Choroid plexus epithelial cell (primary cell): ENCODE measurements at places on chromosomes 6 and 20.
A peak's percentile ranks its signal among the peaks of the same experiment; 100 is the strongest.

DNA sequence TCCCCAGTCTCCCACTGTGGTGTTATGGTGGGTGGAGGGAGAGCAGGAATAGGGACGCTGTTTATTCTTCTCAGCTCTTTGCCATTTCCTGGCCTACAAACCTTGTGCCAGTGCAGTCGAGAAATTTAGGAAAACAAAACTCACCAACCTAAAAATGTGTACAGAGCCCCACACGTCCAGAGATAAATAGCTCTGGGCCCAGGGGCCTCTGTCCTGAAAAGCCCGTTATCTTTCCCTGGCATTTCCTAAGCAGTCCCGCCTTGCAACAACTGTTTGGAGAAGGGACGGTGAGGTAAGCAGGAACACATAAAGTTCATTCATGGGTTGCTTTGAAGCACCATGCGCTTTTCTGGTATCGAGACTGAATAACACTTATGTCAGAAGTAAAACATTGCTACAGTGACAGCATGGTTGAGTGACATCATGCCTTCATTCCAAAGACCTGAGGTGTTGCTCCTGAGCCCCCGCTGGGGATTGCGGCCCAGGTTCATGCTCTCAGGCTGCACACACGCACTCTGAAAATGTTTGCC lies 80.1 kb upstream of the NXT1 start:
- peak; percentile 92 for DNase-seq

GRCh38 chr20:12217382-12217781 lies 299.7 kb downstream of the BTBD3 start:
- DNase-seq: no peak

GRCh38 chr6:93318121-93318520 lies 101.2 kb downstream of the EPHA7 start:
- DNase-seq: no peak

GRCh38 chr6:53916804-53917463 lies 122.1 kb downstream of the LRRC1 start:
- no peak for DNase-seq

- no peak for DNase-seq
Observed at GRCh38 chr20:49635166-49635565, 67.2 kb upstream of the PTGIS start.

- DNase-seq: peak; percentile 7
Observed at GRCh38 chr6:164398647-164399046, 910.8 kb downstream of the C6orf118 start.

- peak; percentile 69 for DNase-seq
Observed at GRCh38 chr6:21596949-21597682, 3.6 kb downstream of the SOX4 start.

GRCh38 chr20:18585134-18585533 lies 2.7 kb upstream of the DTD1 start:
- DNase-seq: peak; percentile 70

GRCh38 chr20:41329435-41330342 lies 10.9 kb upstream of the LPIN3 start:
- peak; percentile 95 for DNase-seq

- no peak for DNase-seq
Observed at GRCh38 chr6:146972546-146972945, 231.7 kb upstream of the STXBP5 start.

DNA sequence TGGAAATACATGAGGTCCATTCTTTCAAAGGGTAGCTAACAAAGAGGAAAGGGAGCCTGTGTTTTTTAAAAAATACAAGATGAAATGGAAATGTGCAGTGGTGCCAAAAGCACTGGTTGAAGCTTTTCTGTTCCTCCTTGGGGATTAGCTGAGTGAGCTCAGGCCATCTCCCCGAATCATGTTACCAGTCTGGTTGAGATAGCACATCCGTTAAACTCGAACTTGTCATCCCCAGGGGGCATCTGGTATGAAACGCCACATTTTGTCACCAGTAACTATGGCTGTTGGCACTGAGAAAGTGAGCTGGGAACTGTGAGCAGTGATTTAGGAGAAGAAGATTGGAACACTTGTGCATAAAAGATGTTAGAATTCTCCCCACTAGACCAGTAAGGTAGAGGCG lies 196.2 kb downstream of the SAMD5 start:
- no peak for DNase-seq

- no peak for DNase-seq
Observed at GRCh38 chr20:58752565-58752964, 60.0 kb downstream of the NPEPL1 start.

GRCh38 chr6:32190911-32191677 lies 1.1 kb upstream of the PBX2 start:
- DNase-seq: no peak

GRCh38 chr6:113539623-113540022 lies 317.5 kb upstream of the MARCKS start:
- no peak for DNase-seq

DNA sequence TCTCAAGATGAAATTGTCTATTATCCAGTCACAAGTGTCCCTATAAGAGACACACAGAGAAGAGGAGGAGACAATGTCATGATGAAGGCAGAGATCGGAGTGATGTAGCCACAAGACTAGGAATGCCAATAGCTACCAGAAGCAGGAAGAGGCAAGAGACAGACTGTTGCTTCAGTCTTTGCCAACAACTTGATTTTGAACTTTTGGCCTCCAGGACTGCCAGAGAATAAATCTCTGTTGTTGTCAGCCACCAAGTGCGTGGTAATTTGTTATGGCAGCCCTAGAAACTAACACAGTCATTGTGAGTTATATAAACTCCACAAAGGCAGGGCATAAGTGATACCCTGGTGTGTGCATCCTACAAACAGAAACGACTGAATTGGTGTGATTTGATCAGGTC lies 517.0 kb downstream of the BTBD3 start:
- DNase-seq: no peak

DNA sequence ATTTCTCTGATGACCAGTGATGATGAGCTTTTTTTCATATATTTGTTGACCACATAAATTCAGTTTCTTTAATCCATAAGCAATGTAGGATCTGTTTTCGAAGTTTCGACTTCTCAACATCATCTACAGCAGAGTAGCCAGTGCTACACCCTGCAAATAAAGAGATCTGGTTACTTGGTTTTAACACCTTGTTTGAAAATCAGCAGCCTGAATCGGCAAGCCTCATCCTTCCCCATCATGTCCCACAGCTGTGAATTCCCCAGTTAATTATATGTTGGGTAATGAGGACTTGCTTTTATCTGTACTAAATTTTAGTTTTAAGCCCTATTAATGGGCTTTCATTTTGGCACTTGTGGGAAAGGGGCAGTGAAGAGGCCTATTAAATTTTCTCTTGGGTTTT lies 80.6 kb downstream of the BMP2 start:
- DNase-seq: no peak

DNA sequence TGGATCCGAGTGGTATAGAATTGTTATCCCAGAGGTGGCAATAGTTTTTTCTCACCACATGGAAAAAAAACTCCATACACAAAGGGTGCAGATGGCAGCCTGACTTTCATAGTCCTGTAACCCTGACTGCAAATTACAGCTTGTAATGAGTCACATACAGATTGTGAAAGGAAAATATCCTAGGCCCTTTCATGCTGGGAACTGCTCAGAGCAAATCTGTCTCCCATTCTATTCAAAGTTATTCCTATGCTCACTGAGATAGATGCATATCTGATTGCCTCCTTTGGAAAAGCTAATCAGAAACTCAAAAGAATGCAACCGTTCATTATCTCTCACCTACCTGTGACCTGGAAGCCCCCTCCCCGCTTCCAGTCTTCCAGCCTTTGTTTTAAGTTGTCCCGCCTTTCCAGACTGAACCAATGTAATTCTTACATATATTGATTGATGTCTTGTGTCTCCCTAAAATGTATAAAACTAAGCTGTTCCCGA lies 108.7 kb upstream of the MAP3K4 start:
- peak; percentile 28 for DNase-seq

DNA sequence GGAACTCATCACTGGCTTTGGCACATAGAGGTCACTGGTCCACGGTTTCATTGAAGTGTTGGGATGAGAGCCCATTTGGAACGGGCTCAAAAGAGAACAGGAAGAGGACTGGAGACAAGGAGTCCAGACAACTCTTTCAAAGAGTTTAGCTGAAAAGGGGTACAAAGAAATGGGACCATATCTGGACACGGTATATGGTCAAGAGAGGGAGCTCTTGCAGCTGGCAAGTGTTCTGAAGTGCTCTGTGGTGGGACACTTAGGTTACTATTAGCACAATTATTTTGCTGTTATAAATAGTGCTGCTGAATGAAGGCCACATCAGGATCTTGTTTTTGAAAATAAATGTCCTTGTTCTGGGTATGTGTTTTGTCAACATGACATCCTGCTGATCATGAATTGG lies 4.6 kb downstream of the SGK2 start:
- peak; percentile 62 for DNase-seq

GRCh38 chr20:18412221-18412901 lies 54.5 kb downstream of the DZANK1 start:
- no peak for DNase-seq

DNA sequence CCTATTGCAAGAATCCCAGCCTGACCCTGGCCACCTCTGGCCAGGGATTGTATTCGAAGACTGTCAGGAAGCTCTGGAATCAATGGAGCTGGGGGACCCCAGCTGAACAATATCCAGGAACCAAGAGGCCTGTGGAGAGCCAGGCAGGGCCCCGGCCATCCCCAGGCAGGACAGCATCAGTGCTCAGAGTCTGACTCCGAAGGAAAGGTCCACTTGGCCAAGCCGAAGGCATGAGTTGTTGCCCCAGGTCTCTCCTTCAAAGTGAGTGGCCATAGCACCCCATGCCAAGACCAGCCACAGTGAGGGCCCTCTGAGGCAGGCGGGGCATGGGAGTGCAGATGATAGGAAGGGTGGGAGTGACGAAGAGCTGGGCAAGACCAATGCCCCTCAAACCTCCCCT lies 193.1 kb downstream of the CDH4 start:
- DNase-seq: no peak

DNA sequence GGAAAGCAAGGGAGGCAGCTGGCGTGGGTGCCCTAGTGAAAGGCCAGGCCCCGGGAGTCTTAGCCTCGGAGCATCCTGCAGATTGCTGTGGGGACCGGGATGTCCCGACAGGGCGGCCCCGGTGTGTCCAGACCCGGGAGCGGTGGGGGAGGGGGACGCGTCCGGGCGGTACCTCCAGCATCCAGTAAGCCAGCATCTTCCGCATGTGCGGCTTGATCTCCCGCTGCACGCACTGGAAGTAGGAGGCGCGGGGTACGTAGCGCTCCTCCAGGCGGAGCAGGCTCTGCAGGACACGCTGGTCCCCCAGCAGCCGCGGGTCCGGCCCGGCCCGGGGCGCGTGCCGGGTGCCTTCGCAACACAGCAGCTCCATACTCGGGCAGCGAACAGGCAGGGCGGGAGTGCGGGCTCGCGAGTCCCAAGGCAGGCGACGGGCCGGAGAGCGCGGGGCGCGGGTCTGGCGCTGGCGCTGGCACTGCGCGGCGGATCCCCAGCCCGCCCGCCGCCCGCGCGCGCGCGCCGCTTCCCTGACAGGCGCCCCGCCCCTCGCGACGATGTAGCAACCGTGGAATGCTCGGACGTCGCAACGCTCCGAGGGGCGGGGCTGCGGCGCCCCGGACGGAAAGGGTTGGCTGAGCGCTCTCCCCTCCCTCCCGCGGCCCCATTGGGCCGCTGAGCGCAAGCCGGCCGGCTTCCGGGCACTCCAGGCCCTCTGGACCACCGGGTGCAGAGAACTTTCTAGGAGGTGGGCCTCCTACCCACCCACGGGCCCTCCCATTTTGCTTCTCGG lies at the start of gene CCND3:
Gene CCND3, minus strand, starts transcription at position 529 of the 787 bp plus-strand sequence. Its CDS starts 159 bp downstream, at position 370.
- DNase-seq: peak; percentile 92

DNA sequence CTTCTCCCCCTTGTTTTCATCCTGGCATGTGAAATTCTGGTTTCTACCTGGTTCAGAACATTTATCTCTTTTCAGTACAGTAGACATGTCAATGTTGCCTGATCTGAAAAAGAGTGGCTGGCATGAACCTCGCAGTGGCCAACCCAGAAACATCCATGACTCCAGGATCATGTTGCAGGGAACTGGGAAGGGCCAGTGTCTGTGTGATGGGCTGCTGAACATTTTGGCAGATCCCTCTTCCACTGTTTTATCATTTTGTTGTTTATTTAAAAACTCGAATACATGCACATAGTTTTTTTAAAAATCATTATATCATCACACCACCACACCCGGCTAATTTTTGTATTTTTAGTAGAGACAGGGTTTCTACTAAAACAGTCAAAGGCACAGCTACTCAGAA lies 19.0 kb downstream of the WFDC3 start:
- no peak for DNase-seq

- DNase-seq: no peak
Observed at GRCh38 chr6:43204271-43205105, 22.5 kb downstream of the CUL9 start.

GRCh38 chr20:51886341-51886740 lies 84.0 kb upstream of the SALL4 start:
- DNase-seq: no peak

GRCh38 chr6:137925141-137925698 lies 58.2 kb downstream of the TNFAIP3 start:
- DNase-seq: no peak

DNA sequence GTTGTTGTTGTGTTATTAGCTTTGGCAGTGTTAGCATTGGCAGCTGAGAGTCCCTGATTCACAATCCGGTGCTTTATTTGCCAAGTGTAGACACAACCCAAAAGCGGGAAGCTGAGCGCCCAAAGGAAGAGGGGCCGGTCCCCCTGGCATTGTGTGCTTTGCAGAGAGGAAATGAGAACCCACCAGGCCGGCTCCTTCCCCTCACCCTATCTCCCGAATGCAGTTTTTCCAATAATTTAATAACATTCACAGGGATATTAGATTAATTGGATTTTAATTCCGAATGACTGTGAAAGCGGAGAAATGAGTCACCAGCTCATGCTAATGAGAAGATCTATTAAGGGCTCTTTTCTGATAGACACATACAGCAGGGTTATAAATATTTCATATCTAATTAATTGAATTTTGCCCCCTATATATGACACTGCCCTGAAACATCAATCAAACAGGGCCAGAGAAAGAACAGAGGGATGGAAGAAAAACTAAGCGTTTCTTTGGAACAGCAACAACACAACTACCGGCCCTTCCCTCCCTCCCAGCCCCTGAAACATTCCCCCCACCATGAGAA lies 143.8 kb downstream of the MBOAT1 start:
- DNase-seq: no peak

DNA sequence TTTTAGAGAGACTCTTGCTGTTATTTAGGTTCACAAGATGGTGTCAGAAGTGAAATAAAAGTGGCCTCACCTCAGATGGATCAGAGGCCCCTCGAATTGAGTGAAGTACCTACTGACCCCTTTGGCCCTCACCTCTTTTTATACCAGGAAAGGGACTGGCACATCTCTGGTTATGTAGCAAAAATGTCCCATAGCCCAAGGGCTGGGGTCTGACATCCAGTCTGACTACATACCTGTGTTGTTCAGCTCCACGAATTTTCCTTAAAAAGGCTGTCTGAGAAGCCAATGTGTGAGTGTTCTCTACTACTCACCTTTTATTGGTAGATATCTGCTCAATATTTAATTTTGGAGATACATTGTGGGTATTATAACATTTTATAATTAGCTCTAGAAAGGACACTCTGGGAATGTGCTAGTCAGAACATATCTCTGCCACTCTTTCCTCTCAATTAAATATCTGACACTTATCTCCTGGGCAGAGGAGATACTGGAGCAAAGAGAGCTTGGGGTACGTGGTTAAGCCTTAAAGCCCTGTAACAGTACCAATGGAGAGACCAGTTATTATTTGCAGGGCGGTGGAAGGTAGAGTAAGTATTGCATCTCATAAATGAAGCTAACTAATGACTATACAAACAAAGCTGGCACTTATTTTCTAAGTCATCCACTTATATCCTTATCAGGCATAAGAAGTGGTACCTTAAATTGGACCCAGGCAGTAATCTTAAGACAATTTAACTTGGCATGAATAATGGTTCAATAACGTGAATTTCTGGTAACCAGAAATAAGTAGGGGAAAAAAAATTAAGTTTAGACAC lies 20.0 kb upstream of the IL22RA2 start:
- DNase-seq: no peak

GRCh38 chr6:74259981-74260380 lies 564.0 kb downstream of the CD109 start:
- DNase-seq: peak; percentile 39
